T-cell (primary cell): ENCODE measurements at places on chromosomes 5 and 9.

DNA sequence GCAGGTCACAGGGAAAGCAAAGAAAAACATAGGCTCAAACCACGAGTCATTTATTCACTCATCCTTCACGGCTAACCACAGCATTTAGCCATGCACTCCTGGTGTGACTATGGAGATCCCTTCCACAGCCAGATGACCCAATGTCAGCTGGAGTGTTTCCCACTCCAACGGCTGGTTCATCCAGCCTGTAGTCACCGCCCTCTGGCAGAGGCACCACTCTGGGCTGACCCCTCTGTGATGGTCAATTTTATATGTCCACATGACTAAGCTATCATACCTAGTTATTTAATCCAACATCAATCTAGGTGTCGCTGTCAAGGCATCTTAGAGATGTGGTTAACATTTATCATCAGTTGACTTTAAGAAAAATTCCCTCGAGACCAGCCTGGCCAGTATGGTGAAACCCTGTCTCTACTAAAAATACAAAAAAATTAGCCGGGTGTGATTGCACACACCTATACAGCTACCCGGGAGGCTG lies 9.5 kb upstream of the PHF19 start:
- no peak for DNase-seq

- no peak for DNase-seq
Measured at GRCh38 chr5:2761921-2762488, 10.5 kb upstream of the IRX2 start.

- DNase-seq: no peak
Measured at GRCh38 chr9:88828018-88828417, 163.2 kb upstream of the S1PR3 start.

DNA sequence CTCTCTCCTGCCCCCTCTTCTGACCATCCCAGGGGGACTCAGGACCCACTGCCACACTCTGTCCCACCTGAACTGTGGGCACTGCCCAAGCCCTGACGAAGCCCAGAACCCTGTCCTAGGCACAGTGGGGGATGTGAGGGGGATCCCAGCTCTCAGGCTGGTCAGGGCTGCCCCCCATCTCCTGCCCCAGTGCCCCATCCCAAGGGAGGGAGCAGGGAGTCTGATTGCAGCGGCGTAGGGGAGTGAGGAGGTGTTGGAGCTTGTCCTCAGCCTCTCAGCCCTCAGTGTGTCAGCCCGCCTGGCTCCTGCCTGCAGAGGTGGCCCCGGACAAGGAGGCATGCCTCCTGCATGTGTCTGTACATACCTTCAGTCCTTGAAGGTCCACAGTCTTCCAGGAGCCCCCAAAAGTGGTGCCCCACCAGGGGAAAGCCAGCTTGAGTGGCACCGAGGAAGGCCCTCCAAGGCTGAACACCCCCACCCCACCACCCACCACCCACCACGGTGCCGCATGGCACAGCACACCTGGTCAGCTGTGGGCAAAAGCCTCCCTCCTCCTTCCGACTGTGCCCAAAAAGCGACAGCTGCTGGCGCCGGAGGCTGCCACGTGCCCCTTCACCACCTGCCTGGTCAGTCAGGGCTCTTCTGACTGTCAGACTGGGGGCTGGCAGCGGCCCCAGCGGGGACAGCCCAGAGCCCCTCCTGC lies 930 bp downstream of the SARDH start:
- no peak for DNase-seq

DNA sequence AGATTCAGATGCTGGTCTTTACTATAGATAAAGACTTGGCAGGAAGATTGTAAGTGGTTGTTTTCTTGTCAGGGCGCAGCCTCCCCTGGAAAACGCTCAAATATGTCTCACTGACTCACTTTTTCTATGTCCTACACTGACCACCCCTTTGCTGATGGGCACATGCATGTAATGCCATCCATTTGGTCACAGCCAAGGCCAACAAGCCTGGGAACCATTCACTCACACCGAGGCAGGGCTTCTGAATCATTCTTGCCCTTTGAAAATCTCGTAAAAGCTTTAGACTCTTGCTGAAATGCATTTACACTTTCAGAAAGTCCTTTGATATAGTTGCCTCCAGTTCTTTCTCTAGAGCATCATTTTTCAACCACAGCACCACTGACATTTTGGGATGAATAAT lies 249.4 kb downstream of the ACTL7B start:
- no peak for DNase-seq

- no peak for DNase-seq
Measured at GRCh38 chr5:171242521-171242920, 66.5 kb upstream of the TLX3 start.

DNA sequence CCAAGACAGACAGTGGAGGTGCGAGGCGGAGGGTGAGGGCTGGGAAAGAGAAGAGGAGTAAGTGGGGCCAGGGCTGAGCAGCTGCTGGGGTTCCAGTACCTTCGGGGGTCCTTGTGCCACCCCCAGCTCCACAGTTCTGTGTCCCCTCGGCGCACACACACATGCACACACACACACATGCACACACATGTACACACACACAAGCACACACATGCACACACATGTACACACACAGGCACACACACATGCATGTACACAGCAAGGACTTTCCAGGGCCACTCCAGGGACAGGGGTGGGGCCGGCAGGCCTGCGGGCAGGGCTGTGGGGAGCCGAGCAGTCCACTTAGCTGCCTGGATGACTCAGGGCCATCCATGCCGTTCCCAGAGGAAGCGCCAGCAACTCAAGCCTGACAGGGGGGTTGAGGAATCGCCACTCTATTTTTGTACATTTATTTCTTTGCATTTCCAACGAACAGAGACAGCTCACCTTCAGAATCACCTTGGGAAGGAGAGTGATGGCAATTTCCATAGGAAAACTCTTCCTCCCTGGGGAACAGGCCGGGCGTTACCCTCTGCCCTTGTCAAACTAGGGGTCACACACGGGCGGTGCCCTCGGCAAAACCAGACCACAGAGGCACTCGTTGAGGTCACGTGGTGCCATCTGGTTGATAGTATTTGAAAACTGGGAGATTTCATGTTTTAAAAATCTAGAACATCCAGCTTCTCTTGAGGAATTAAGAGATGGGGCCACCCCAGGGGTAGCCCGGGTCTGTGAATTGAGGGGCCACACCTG lies 135.7 kb downstream of the ADAMTS2 start:
- DNase-seq: no peak

GRCh38 chr5:80254767-80255430 lies 949 bp downstream of the SERINC5 start:
- no peak for DNase-seq

- no peak for DNase-seq
Measured at GRCh38 chr9:134268747-134269146, 57.5 kb upstream of the RXRA start.

GRCh38 chr9:112744177-112744576 lies 6.4 kb upstream of the SNX30 start:
- no peak for DNase-seq

- no peak for DNase-seq
Measured at GRCh38 chr5:120640778-120641177, 176.7 kb downstream of the PRR16 start.

- DNase-seq: no peak
Measured at GRCh38 chr9:91331849-91332248, 29.9 kb downstream of the AUH start.

DNA sequence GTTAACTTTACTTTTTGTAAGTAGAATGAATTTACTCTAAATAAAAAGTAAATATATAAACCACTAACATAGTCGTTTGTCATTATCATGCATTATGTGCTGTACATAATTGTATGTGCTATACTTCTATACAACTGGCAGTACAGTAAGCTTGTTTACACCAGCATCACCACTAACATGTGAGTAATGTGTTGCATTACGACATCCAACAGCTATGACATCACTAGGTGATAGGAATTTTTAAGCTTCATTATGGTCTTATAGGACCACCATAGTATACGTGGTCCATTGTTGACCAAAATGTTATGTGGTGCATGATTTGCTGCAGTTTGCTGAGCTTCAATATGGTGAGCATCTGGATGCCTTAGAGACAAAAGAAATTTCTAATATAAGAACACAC lies 819.1 kb upstream of the GRAMD2B start:
- DNase-seq: no peak

DNA sequence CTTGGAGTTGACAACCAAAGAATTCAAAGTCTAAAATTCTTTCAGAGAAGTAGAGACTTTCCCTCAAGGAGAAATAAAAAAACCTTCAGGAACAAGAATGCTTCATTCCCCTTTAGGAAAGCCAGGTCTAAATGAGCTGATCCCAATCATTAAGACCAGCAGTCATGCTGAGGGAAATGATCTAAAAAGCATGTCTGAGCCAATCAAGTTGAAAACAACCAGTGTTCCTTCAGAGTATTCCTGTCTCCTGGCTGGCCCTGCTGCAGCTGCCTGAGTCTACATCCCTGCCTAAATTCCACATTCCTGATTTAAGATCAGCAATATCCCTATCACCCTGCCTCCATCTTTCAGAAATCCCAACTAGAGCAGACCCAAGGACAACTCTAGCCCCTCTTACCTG lies 244.5 kb downstream of the PLK2 start:
- DNase-seq: no peak
